ENCODE measurements at places on chromosomes 6 and 20.

- DNase-seq: no peak
Observed at GRCh38 chr6:88734544-88734943, 228.9 kb downstream of the RNGTT start.

DNA sequence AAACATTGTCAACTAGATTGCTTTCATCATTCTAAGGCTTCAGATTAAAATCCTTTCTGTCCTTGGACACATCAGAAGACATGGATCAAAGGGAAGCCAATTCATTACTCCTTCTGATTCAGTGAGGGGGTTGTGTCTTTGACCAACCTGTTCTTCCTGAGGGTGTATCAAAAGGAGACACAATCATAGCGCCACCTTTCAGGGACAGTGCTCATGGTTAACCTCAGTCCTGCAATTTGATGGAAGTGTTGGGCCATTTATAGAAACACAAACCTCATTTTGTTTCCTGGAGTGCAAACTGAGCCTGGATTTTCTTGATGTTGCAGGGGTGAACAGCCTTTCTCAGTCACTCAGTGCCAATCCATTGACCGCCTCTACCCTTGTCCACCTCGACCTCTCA, 163.9 kb upstream of the SCGN start:
- DNase-seq: no peak

DNA sequence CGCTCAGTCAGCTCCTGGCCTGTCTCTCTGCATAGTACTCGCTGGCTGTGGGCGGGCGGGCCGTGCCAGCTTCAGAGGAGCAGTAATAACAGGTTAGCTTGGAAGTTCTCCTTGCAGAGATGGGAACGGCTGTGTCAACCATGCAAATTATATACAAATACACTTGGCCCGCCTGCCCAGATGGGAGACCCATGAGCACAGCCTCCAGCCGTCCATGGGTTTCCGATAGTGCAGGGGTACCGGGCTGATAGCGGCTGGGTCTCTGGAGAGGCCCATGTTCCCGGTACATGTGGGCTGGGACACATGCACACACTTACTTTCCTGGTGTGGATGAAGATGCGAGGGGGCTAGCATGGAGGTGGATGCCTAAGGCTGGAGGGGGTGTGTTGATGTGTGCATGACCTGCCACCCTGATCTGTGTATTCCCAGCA, 12.8 kb upstream of the ZNF831 start:
- no peak for DNase-seq

DNA sequence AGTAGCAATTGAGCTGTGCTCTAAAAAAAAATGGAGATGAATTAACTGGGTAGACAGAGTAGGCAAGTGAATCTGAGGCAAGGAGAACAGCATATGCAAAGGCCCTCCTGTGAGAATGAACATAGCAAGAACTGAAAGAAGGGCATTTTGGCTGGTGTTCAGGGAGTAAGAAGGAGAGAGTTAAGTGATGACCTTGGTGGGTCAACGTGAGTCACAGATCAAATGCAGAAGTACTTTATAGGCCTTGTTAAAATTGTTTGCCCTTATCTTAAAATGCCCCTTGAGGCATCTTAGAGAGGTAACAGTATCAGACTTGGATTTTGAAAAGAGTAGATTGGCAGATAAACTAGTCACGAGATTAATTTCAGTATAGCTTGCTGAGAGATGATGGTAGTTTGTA, 24.5 kb downstream of the NDUFAF5 start:
- no peak for DNase-seq

- DNase-seq: no peak
Observed at GRCh38 chr6:170134471-170135440, 156.1 kb downstream of the DLL1 start.

- DNase-seq: no peak
Observed at GRCh38 chr6:133526436-133526835, 285.3 kb downstream of the EYA4 start.

- no peak for DNase-seq
Observed at GRCh38 chr6:47187893-47188587, 121.7 kb downstream of the TNFRSF21 start.

DNA sequence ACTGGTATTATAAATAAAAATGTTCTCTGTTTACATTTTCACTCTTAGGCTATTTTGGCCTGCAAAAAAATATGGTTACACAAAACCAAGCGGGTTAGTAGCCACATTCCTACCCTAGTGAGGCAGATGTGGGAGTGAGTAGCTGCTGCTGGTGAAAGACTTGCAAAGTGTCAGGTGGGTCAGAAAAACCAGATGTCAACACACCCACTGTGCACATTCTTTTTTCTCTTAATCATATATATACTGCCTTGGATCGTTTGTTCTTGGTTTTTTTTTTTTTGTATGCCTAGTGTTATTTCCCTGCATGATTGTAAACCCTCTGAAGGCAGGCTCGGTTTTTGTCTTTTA, 68.0 kb upstream of the TFB1M start:
- DNase-seq: no peak

GRCh38 chr6:12422848-12423247, 132.7 kb downstream of the EDN1 start:
- DNase-seq: no peak

- DNase-seq: no peak
Observed at GRCh38 chr6:54058236-54058635, 53.0 kb upstream of the MLIP start.

- DNase-seq: no peak
Observed at GRCh38 chr6:106046116-106046853, 39.9 kb upstream of the PRDM1 start.

DNA sequence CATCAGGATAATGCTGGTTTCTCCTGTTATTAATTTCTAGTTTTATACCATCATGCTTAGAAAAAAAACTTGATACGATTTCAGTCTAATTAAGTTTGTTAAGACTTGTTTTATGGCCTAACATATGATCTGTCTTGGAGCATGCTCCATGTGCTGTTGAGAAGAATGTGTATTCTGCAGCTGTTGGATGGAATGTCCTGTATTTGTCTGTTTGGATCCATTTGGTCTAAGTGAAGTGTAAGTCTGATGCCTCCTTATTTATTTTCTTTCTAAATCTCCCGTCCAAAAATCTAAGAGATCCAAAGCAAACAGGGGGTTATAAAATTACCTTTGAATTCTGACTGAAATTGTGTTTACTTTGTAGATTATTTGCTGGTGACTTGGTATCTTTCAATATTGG, 30.0 kb upstream of the PRND start:
- DNase-seq: no peak

GRCh38 chr6:35449287-35449881, 2.8 kb upstream of the FANCE start:
- no peak for DNase-seq

DNA sequence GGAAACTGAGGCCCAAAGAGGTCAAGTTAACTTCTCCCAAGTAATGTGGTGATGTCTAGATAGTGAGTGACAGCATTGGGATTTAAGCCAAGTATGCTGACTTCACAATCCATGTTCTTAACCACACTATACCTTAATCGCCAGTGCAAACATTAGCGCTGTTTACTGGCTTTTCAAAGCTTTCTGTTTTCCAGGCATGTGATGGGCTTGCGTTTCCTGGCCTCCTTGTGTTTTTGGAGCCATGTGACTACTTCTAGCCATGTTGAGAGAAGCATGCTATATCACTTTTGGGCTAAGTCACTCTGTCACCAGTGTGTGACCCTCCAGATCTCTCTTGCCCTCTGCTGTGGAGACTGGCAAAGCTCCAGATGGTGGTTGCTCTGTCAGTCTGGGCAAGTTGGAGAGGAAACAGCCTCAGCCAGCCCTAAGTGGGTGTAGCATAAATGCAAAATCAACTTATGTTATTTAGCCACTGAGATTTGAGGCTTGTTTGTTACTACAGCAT, 76.9 kb downstream of the ANKRD6 start:
- DNase-seq: no peak

GRCh38 chr20:61975407-61976129, 90.1 kb downstream of the TAF4 start:
- DNase-seq: no peak

DNA sequence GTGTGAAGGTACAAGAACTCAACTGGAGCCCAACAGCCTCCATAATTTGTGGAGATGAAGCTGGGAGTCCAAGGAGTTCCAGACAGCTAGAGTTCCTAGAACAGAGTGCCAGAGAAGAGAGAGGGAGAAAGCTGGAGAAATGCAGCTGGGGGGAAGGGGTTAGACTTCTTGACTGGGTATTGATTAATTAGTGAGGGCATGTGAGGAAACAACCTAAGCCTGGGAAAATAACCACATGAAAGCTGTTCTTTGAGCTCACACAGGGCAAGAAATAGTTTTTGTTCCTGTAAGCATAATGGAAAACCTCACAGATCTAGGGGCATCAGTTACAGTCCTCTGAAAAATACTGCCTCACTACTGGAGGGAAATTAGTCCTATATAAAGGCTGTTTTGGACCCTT, 230.5 kb upstream of the FKBP1C start:
- DNase-seq: no peak

- DNase-seq: no peak
Observed at GRCh38 chr20:13340088-13340487, 119.0 kb downstream of the ISM1 start.

DNA sequence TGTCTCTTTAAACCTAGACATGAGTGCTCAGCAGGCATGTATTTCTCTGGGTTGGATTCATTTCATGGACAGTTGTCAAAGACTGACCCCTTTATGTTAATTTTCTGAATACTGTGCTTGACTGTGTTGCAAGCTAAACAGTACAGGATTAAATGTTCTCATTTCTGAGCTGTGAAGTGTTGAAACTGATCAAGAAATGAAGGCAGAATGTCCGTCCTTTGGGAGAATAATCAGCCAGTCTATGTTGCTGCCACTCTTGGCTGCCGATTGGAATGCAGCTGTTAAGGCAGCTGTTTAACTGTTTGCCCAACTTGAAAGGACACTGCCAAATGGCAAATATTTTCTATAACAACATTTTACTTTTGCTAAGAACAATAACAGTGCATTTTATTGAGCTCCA, 87.3 kb downstream of the CEP57L1 start:
- no peak for DNase-seq

GRCh38 chr6:95681736-95682135, 104.4 kb downstream of the MANEA start:
- no peak for DNase-seq

DNA sequence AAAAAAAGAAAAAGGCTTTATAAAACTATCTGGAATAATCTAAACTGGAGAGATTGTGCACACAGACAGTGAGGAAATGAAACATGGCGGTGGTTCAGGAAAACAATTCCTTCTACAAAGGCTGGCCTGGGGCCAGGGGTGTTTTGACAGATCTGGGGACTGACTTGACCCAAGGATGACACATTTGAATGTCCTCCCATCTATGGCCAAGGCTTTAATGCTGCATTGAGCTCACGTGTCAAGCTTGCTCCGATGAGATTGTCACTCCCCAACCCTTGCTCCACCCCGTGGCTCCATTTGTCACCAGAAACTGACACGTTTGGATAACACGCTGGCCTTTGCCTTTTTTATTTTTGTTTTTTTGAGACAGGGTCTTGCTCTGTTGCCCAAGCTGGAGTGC, 156.1 kb downstream of the ZFP64 start:
- DNase-seq: no peak
